A549 treated with ZK216348 at 1 μM for 4 hours (cell line): ENCODE measurements at places on chromosomes 6 and 20. TPM values are rescaled to one million over a fixed set of nuclear protein-coding genes. Genes with fewer than 3 reads are reported as not detected.

Gene ABHD16B
- total RNA-seq = not detected in 5 replicates

Gene SLC4A11
- total RNA-seq = 3.6 to 9.5 TPM (median 6.9 TPM) in 5 replicates

Gene DDAH2
- 27.1 to 32.0 TPM (median 31.7 TPM) in 5 replicates for total RNA-seq

Gene SIM1
- not detected in 5 replicates for total RNA-seq

Gene HMGCLL1
- total RNA-seq = 0.11 to 0.15 TPM (median 0.12 TPM) in 3 of 5 replicates, not detected in the others
